Hematopoietic multipotent progenitor cell treated with erythropoietin and hydrocortisone succinate and interleukin-3 and kit ligand, for 17 days (in vitro differentiated cells): ENCODE measurements at places on chromosomes 13 and 19.

DNA sequence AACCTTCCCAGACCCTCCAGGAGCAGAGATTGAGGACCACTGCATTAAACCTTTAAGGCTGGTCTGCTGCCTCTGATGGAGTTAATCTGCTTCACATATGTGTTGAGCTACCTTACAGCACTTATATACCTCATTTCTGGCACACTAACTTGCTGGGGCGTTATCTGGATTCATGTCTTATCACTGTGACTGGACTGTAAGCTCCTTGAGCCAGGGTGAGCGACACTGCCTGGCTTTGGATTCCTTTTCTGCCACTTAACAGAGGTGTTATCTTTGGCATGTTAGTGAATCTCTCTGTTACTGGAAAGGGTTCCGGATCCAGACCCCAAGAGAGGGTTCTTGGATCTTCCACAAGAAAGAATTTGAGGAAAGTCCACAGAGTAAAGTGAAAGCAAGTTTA is 69.8 kb upstream of the RGCC start:
- DNase-seq, result no peak

- no peak for DNase-seq
Observed at GRCh38 chr19:3638208-3639193, 11.9 kb upstream of the CACTIN start.

- DNase-seq, result no peak
Observed at GRCh38 chr13:76123548-76123947, 487.4 kb downstream of the LMO7 start.

DNA sequence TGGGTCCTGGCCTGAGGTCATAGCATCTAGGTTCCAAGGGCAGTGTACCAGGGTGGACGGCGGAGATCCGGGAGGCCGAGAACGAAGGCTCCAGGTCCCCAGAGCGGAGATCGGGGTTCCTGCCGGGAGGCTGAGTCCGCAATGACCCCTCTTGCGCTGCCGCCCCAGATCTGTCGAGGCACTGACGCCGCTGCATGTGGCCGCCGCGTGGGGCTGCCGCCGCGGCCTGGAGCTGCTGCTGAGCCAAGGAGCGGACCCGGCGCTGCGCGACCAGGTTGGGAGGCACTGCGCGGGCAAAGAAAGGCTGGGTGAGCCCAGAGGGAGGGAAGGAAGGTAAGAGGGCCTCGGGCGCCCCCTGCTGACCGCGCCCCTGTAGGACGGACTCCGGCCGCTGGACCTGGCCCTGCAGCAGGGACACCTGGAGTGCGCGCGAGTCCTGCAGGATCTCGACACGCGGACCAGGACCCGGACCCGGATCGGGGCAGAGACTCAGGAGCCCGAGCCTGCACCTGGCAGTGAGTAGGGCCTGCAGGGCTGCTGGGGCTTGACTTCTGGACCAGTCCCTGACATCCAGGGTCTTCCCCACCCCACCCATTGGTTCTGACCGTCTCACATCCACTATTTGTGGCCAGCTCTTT is 906 bp downstream of the ANKLE1 start:
- peak; percentile 90 for DNase-seq

- DNase-seq, result peak; percentile 10
Observed at GRCh38 chr13:80979035-80979641, 638.2 kb upstream of the SPRY2 start.
